ENCODE measurements at places on chromosomes 1 and 21.
A peak's percentile ranks its signal among the peaks of the same experiment; 100 is the strongest.

DNA sequence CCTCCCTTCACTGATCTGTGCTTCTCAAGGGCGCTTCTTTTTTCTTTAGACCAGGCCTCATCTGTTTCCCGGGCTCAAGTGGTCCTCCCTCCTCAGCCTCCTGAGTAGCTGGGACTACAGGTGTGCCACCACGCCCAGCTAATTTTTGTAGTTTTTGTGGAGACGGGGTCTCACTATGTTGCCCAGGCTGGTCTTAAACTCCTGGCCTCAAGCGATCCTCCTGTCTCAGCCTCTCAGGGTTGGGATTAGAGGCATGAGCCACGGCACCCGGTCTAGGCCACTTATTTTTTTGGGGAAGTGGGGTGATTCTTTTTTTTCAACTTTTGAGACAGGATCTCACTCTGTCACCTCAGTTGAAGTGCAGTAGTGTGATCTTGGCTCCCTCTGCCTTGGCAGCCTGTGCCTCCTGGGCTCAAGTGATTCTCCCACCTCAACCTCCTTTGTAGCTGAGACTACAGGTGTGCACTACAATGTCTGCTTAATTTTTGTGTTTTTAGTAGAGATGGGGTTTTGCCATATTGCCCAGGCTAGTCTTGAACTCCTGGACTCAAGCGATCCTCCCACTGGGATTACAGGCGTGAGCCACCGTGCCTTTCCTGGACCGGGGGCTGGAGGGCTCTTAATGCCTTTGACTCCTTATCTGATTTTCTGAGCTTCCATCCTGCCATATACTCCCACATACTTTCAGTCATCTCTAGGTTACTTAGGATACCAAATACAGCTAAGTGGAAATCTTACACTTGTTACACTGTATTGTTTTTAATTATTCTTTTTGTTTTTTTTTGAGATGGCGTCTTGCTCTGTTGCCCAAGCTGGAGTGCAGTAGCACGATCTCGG is 18.9 kb downstream of the MFAP2 start:
- no peak for DNase-seq

- DNase-seq = no peak
Observed at GRCh38 chr1:117610036-117610435, 4.2 kb downstream of the TENT5C start.

DNA sequence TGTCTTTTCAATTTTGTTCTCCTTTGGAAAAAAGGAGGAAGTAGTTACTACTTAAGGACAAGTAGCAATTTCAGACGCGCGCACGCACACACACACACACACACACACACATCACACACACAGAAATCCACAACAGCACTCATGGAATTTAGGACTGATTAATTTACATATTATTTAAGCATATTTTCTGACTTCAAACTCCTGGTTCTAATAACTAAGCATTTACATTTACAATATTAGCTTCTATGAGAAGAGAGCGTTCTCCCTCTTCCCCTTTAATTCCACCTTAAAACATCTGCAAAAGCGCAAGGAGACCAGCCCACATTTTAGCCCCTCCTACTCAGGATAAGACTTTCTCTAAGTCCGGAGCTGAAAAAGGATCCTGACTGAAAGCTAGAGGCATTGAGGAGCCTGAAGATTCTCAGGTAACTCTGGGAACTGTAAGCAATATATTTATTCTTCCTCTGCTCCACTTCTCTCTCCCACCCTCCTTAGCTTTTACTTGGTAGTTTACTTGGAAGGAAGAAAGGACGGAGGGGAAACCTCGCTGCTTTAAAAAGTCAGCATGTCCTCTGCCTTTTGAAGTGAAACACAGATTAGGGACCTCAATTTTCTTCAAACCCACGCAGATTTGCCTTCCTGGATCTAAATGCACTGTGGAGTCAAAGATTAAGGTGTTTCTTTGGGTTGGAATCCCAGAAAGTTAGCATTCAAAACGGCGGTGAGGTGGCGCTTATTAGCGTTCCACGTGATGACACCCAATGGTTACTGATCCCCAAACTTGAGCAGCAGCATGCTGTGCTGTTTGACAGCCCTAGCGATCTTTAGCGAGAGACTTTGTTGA is at the start of gene PLA2G4A:
Gene PLA2G4A, plus strand, starts transcription at position 339 of the 844 bp plus-strand sequence. CDS start 25,406 bp downstream, outside the sequence.
- DNase-seq = peak; percentile 64

GRCh38 chr1:13766592-13767564 is 66.9 kb downstream of the PRDM2 start:
- DNase-seq = no peak

- no peak for DNase-seq
Observed at GRCh38 chr1:219340796-219341195, 167.1 kb downstream of the LYPLAL1 start.

- DNase-seq = peak; percentile 58
Observed at GRCh38 chr1:34163792-34164731, 968 bp downstream of the CSMD2 start.

- no peak for DNase-seq
Observed at GRCh38 chr1:248402748-248403147, at the start of gene OR2T1. TSS of gene OR2T1 (plus strand) at chr1:248403048. CDS start at chr1:248406148, 3,100 bp downstream.
